ENCODE measurements at places on chromosomes 1 and 21. TPM values are rescaled to one million over a fixed set of nuclear protein-coding genes. Genes with fewer than 3 reads are reported as not detected.

- no peak for DNase-seq
- no peak overlapping the region for H3K27ac ChIP-seq
- no peaks in the 10 kb centered on the region for H3K36me3 ChIP-seq
- no peaks in the 10 kb centered on the region for H3K27me3 ChIP-seq
- H3K4me1 ChIP-seq = peaks cover 16% of the 10 kb centered on the region
These were observed 122.3 kb downstream of the GALNT2 start for GRCh38 chr1:230189341-230189740.

The PRKAA2 gene
- total RNA-seq = 2.6 TPM

GRCh38 chr21:16633831-16634459 is 878.9 kb upstream of the CXADR start:
- H3K27ac ChIP-seq = no peak overlapping the region
- DNase-seq = no peak
- no peaks in the 10 kb centered on the region for H3K27me3 ChIP-seq

- no peaks in the 10 kb centered on the region for H3K36me3 ChIP-seq
- H3K27me3 ChIP-seq = peaks cover 55% of the 10 kb centered on the region
- no peak overlapping the region for H3K27ac ChIP-seq
- no peaks in the 10 kb centered on the region for H3K4me1 ChIP-seq
- DNase-seq = no peak
These were observed 3.2 kb upstream of the DISP3 start for GRCh38 chr1:11475748-11476147.

- DNase-seq = peak; percentile 12
- H3K27ac ChIP-seq = no peak overlapping the region
- no peak overlapping the region for H3K4me3 ChIP-seq
- H3K4me1 ChIP-seq = peaks cover 7% of the 10 kb centered on the region
These were observed 68.5 kb downstream of the NIBAN1 start for GRCh38 chr1:184905601-184906322.

DNA sequence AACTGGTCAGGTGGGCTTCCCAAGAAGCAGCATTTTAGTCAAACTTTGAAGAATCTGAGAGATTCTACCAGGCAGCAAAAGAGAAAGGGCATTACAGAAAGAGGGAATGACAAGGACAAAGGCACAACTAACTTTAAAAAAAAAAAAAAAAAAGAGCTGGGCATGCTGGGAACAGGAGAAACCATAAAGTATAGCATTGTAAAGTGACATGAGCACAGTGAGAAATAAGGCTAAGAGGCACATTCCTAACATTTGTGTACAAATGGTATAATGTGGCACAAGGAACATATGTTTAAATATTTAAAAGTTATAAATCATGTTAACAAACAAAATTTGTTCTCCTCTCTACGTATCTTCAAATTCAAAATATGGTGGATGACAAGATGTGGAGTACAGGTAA is 69.6 kb downstream of the CLCA4 start:
- H3K4me3 ChIP-seq = no peak overlapping the region
- H3K27ac ChIP-seq = peak overlapping the region; percentile 76
- H3K36me3 ChIP-seq = no peaks in the 10 kb centered on the region
- no peaks in the 10 kb centered on the region for H3K27me3 ChIP-seq
- H3K4me1 ChIP-seq = no peaks in the 10 kb centered on the region
- DNase-seq = no peak

The HCRTR1 gene
- total RNA-seq = not detected

- H3K27me3 ChIP-seq = peaks cover 11% of the 10 kb centered on the region
- no peak for DNase-seq
These were observed 53.6 kb downstream of the FOXO6 start for GRCh38 chr1:41414716-41415306.

The CASQ2 gene
- 5.9 TPM for total RNA-seq

- peak overlapping the region; percentile 27 for H3K27ac ChIP-seq
- H3K36me3 ChIP-seq = no peaks in the 10 kb centered on the region
- no peak overlapping the region for H3K4me3 ChIP-seq
- no peak for DNase-seq
- no peaks in the 10 kb centered on the region for H3K27me3 ChIP-seq
These were observed 41.2 kb downstream of the GNG12 start for GRCh38 chr1:67792103-67792502.

DNA sequence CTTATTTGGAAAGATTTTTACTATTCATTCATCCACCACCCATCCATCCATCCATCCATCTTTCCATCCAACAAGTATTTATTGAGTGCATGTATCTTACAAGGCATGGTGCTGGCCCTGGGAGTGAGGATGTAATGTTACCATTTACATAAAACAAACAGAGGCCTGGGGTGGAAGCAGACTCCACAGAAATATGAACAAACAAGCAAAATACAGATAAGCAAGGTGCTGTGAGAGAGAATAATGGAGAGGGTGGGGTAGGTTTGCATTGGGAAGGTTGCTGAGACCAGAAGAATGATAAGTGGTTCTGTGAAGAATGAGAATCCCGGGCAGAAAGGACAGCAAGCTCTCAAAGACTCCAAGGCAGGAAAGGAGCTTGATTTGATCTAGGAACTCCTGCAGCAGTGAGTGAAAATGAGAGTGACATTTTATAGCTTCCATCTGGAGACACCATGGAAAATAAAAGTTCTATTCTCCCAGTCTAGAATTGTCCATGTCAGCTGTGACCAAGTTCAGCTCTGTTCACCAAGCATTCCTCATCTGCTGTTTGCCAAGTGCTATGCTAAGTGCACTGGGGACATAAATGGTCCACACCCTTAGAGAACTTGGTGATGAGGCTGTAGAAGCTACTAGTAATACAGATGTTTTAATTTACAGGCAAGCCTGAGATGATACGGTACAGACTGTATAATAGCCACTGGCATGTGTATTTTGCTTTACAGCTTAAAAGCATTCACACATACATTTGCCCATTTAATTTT is 75.3 kb downstream of the PEX14 start:
- no peak overlapping the region for H3K27ac ChIP-seq
- H3K27me3 ChIP-seq = no peaks in the 10 kb centered on the region
- no peak overlapping the region for H3K4me3 ChIP-seq
- H3K36me3 ChIP-seq = no peaks in the 10 kb centered on the region

The KPRP gene
- not detected for total RNA-seq

- H3K36me3 ChIP-seq = no peaks in the 10 kb centered on the region
- H3K27me3 ChIP-seq = no peaks in the 10 kb centered on the region
- H3K4me3 ChIP-seq = peak within 1 kb of the TSS; percentile 66
These were observed at the start of gene CAPZB for GRCh38 chr1:19485362-19486187. CAPZB (minus strand) TSS chr1:19485539; CDS start chr1:19485438, 101 bp downstream.

The FHAD1 gene
- total RNA-seq = not detected

- no peaks in the 10 kb centered on the region for H3K27me3 ChIP-seq
- H3K4me1 ChIP-seq = peaks cover 16% of the 10 kb centered on the region
- no peak overlapping the region for H3K27ac ChIP-seq
- no peak for DNase-seq
These were observed 57.4 kb downstream of the GALNT2 start for GRCh38 chr1:230124186-230125128.

The E2F2 gene
- total RNA-seq = 6.7 TPM

- H3K27me3 ChIP-seq = no peaks in the 10 kb centered on the region
- no peak for DNase-seq
- no peak overlapping the region for H3K4me3 ChIP-seq
- H3K27ac ChIP-seq = no peak overlapping the region
- no peaks in the 10 kb centered on the region for H3K36me3 ChIP-seq
These were observed 4.6 kb upstream of the TMEM51 start for GRCh38 chr1:15148941-15149340.

DNA sequence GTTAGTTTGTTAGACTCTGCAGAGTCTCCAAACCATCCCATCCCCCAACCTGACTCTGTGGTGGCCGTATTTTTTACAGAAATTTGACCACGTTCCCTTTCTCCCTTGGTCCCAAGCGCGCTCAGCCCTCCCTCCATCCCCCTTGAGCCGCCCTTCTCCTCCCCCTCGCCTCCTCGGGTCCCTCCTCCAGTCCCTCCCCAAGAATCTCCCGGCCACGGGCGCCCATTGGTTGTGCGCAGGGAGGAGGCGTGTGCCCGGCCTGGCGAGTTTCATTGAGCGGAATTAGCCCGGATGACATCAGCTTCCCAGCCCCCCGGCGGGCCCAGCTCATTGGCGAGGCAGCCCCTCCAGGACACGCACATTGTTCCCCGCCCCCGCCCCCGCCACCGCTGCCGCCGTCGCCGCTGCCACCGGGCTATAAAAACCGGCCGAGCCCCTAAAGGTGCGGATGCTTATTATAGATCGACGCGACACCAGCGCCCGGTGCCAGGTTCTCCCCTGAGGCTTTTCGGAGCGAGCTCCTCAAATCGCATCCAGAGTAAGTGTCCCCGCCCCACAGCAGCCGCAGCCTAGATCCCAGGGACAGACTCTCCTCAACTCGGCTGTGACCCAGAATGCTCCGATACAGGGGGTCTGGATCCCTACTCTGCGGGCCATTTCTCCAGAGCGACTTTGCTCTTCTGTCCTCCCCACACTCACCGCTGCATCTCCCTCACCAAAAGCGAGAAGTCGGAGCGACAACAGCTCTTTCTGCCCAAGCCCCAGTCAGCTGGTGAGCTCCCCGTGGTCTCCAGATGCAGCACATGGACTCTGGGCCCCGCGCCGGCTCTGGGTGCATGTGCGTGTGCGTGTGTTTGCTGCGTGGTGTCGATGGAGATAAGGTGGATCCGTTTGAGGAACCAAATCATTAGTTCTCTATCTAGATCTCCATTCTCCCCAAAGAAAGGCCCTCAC is at the start of gene OLIG2:
Gene OLIG2, plus strand, starts transcription at position 447 of the 954 bp plus-strand sequence. CDS start 928 bp downstream, outside the sequence.
- H3K27me3 ChIP-seq = peaks cover 100% of the 10 kb centered on the region
- H3K36me3 ChIP-seq = no peaks in the 10 kb centered on the region
- no peak for DNase-seq
- no peaks in the 10 kb centered on the region for H3K4me1 ChIP-seq
- H3K27ac ChIP-seq = no peak within 1 kb of the TSS
- H3K4me3 ChIP-seq = no peak within 1 kb of the TSS

- H3K27me3 ChIP-seq = no peaks in the 10 kb centered on the region
- no peak overlapping the region for H3K27ac ChIP-seq
- H3K4me3 ChIP-seq = no peak overlapping the region
- DNase-seq = no peak
- no peaks in the 10 kb centered on the region for H3K36me3 ChIP-seq
These were observed 112.9 kb downstream of the DAB1 start for GRCh38 chr1:57311006-57311405.

DNA sequence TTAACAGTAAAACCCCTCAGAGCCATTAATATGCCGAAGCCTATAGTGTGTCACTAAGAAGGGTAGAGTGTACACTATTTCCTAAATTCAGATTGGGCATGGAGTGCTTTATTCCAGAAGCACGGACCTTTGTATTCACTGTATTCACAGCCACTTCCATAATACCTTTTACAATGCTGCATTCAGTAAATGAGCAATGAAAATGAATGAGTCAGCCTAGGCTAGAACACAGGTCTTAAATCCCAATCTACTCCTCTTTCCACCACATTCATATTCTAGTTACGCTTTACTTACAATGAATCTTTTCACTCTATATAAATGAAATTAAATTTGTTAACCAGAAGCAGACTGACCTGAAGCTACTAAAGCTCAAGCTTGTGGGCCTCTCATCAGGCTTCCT is 13.0 kb upstream of the GORAB start:
- no peaks in the 10 kb centered on the region for H3K36me3 ChIP-seq
- DNase-seq = no peak
- peak overlapping the region; percentile 68 for H3K27ac ChIP-seq
- H3K4me1 ChIP-seq = peaks cover 13% of the 10 kb centered on the region

- no peaks in the 10 kb centered on the region for H3K36me3 ChIP-seq
- peak; percentile 98 for DNase-seq
- H3K4me1 ChIP-seq = peaks cover 8% of the 10 kb centered on the region
- H3K27me3 ChIP-seq = peaks cover 15% of the 10 kb centered on the region
These were observed at the start of gene PCBP3 for GRCh38 chr21:45643021-45643980. PCBP3 (plus strand) TSS chr21:45643725; CDS start chr21:45850086, 206,361 bp downstream.

The MMP23B gene
- 5.9 TPM for total RNA-seq

The UBASH3A gene
- not detected for total RNA-seq

DNA sequence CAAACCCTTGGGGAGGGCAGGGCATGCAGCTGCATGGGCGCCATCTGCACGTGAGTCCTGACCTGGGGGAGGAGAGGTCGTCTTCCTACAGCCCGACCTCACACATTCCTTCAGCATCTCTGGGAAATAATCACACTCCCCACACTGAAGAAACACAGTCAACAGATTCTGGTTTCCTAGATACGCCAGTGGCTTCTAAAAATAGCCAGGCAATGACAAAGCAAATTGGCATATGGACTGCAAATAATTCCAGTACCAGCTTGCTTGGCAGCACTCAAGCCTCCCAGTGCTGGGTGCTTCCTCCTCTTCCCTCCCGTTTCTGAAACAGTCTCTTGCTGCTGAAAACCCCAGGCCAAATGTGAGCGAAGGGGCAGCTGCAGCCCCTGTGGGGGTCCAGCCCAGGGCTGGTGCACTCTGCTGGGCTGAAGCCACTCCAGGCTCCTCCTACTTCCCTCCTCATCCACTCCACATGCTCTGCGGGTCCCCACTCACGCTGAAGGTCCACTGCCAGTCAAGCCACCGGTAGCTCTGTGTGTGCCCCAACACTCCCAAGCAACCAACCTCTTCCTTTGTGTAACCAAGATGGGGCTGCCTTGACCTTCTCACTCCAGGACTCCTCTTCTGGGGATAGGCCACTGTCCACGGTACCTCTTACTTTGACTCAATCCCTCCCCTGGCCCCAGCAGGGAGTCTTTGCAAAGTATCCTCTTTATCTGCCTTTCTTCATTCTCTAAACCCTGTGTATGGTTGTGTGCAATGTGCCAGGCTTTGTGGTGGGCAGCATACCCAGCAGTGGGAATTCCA is 69.0 kb downstream of the KCND3 start:
- H3K4me1 ChIP-seq = peaks cover 9% of the 10 kb centered on the region
- no peak for DNase-seq

DNA sequence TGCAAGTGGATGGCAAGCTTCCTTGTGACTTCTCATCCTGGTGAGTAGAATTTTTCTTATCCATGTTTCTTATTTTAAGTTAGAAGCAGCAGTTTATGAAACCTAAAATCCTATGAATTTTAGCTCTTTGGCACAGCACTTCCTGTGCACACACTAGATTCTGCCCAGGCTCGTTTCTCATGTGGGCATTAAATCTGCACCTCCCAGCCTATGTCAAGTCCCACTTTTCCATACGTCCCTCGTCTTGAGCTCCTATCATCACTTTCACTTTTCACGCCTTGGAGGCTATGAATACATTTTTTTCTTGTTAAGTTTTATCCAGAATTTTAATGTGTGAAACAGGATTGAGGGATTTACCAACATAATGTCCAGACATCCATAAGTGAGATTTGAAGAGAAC is 142.1 kb downstream of the MRPS6 start:
- no peak for DNase-seq
- H3K27ac ChIP-seq = no peak overlapping the region
- no peaks in the 10 kb centered on the region for H3K27me3 ChIP-seq
- H3K4me3 ChIP-seq = no peak overlapping the region
- H3K36me3 ChIP-seq = no peaks in the 10 kb centered on the region

The PRR9 gene
- not detected for total RNA-seq

The DIP2A gene
- total RNA-seq = 103 TPM

The FNDC10 gene
- total RNA-seq = 3.0 TPM

DNA sequence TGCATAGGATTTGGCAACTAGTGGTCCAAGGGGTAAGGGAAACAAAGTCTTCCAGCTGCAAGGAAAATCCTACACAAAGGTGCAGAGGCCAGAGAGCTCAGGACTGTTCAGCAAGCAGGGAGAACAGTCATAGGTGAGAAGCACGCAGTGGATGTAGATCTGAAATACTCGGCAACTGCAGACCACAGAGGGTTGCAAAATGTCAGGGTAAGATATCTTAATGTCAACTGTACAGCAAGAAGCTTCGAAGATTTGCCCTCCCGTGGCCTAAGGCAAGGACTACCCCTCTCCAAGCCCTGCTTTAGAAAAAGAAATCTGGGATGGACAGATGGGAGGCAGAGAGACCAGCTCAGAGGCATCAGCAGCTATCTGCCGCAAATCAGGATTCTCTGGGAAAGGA is 153.4 kb upstream of the IRF2BP2 start:
- H3K36me3 ChIP-seq = no peaks in the 10 kb centered on the region
- no peak for DNase-seq
- H3K4me3 ChIP-seq = no peak overlapping the region
- no peaks in the 10 kb centered on the region for H3K4me1 ChIP-seq
- no peak overlapping the region for H3K27ac ChIP-seq
